ENCODE measurements at places on chromosomes 6 and 20.

DNA sequence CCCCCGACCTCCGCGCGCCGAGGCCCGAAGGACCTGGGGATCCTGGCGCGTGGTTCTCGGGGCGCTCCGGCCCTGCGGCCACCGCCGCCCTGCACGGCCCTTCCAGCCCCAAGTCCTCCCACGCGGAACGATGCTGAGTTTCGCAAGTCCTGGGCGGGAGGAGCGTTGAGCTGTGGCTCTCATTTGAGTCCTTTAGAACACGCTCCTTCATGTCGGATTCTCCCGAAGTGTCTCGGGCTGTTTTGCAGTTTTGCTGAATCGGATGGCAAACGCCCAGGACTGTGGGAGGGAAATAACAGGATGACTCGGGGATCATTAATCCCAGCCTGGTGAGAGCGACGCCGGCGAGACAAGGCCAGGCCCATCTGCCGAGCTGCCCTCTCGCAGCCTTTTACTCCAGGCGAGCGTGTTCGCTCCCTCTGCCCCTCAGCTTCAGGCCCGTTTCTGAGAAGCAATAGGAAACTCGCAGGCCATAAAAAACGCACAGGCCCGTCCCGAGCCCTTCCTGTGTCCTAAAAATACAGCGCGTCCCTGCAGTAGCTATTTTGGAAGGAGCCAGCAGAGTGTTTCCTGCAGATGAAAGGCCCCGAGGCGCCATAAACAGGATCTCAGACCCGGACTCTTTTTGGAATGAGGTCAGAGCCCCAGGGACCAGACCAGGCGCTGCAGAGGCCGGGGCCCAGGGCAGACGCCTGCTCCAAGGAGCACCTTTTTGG lies 153.5 kb downstream of the DLL1 start:
- DNase-seq = no peak

- no peak for DNase-seq
These were observed 49.8 kb downstream of the IRF4 start for GRCh38 chr6:441126-441920.

- no peak for DNase-seq
These were observed 48.5 kb upstream of the MOCS1 start for GRCh38 chr6:39982720-39983119.

- peak; percentile 69 for DNase-seq
These were observed 10.7 kb downstream of the TUBB start for GRCh38 chr6:30730601-30731435.

GRCh38 chr6:134253681-134254080 lies 64.2 kb downstream of the SGK1 start:
- peak; percentile 79 for DNase-seq

- DNase-seq = no peak
These were observed 25.6 kb downstream of the MMP24 start for GRCh38 chr20:35252037-35252461.

DNA sequence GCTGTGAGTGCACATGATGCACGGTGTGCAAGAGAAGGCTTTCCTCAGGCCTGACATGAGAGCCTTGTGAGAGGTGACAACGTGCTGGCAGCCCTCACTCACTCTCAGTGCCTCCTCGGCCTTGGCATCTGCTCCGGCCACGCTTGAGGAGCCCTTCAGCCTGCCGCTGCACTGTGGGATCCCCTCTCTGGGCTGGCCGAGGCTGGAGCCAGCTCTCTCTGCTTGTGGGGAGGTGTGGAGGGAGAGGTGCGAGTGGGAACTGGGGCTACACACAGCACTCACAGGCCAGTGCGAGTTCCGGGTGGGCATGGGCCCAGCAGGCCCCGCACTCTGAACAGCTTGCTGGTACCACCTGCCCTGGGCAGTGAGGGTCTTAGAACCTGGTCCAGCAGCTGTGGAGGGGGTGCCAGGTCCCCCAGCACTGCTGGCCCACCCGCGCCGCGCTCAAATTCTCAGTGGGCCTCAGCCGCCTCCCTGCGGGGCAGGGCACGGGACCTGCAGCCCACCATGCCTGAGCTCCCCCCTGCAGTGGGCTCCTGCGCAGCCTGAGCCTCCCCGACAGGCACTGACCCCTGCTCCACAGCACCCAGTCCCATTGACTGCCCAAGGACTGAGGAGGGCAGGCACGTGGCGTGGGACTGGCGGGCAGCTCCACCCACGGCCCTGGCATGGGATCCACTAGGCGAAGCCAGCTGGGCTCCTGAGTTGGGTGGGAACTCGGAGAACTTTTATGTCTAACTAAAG lies 74.9 kb upstream of the BMP5 start:
- DNase-seq = no peak

- DNase-seq = no peak
These were observed 283.9 kb upstream of the RNF24 start for GRCh38 chr20:4299216-4299615.

- DNase-seq = peak; percentile 39
These were observed 1.2 kb downstream of the TCFL5 start for GRCh38 chr20:62860391-62860923.

DNA sequence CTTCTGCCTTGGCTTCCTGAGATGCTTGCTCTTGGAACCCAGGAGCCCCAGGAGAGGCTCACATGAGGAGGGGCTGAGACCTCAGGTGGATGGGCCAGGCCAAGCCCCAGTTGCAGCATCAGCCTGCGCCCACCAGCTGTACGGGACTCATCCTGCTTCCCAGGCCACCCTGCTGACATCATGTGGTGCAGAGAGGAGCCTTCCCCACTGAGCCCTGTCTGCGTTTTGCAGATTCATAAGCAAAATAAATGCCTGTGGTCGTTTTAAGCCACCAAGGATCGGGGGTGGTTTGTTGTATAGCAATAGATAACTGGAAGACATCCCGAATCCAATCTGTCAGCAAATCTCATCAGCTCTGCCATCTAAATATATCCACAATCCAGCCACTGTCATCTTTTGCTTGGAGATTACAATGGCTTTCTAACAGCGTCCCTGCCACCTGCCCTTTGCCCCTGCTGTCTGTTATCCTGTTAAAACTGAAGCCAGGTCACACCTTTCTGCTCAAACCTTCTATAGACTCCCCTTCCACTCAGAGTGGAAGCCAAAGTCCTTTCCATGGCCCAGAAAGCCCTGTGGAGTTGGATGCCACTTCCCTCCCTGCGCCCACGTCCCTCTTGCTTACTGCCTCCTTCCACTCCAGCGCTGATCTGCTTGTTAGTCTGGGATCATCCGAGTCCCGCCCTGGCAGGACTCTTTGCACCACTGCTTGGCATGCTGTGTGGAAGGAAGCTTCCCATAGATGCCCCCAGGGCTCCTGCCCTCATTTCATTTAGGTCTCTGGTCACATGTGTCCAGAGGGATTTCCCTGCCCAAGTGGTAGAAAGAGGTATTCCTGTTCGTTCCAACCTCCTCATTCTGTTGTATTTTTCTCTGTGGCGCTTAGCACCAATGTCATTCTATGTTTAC lies 24.0 kb upstream of the MLN start:
- DNase-seq = no peak

GRCh38 chr6:23305325-23305943 lies 736.1 kb downstream of the HDGFL1 start:
- no peak for DNase-seq

- no peak for DNase-seq
These were observed 99.5 kb downstream of the PHACTR1 start for GRCh38 chr6:12815884-12816600.

DNA sequence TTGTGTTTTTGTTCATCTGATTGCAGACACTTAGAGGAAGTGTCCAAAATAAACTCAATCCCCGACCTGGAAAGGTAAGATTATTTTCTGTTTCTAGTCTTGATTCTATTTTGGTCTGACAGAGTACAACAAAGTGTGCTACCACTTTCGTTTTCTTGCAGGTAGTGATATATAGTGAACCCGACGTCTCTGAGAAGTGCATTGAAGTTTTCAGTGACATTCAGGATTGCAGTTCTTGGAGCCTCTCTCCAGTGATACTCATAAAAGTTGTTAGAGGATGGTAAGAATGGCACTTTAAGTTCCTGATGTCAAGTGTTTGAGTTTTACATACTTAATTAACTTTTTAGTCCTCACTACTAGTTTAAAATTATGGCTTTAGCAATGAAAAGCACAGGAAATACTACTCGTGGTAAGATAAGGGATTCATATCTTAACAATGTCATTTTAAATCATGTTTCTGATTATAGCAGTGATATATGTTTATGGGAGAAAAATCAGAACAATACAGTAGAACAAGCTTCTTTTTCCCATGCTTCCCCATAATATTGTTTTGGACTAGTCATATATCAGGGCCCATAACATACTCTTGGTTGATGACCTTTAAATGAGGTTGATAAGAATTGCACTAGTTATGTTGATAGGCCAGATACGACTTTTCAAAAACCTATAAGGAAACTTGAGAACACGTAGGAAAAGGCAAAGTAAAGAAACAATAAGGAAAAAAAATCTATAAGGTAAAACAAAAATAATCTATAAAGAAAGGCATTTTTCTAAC lies 104.0 kb downstream of the RTN4IP1 start:
- no peak for DNase-seq

GRCh38 chr6:13282393-13283069 lies 45.8 kb downstream of the TBC1D7 start:
- no peak for DNase-seq

- DNase-seq = no peak
These were observed 93.3 kb upstream of the GCM1 start for GRCh38 chr6:53241938-53242337.

DNA sequence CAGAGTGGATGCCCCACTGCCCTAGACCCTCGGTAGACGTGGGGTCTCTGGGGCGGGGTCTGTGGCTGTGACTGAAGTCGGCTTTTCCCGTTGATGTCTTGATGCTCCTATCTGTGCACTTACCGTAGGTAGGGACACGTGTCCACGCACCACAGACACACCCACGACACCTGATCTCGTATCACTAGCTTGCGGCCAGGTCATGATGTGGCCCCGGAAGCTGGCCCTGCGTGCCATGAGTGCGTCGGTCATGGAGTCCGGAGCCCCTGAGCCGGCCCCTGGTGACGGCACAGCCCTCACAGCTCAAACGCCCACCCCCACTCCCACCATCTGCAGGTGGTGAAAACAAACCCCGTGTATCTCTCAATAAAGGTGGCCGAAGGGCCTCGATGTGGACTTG lies 33.9 kb upstream of the MRGBP start:
- no peak for DNase-seq

GRCh38 chr6:15915508-15916178 lies 213.2 kb upstream of the MYLIP start:
- no peak for DNase-seq

GRCh38 chr6:139367810-139368351 lies 6.6 kb downstream of the CITED2 start:
- DNase-seq = peak; percentile 32

- peak; percentile 17 for DNase-seq
These were observed 65.2 kb downstream of the STX11 start for GRCh38 chr6:144215402-144215931.

DNA sequence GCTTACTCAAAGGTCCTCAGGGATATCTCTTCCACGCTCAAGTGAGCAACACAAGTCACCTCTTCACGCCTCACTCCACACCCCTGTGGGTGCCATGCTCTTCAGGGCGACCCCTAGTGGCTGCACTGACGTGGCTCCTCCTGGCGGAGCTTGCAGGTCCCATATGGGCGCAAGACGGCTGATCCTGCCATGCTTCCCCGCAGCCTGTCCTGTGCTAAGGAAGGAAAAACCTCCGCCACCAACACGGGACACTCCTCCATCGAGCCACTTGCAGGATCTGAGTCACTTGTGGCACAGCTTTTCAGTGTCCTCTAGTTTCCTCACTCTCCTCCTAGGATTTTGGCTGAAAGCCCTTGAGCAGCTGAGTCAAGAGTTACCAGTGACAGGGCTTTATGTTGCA lies 90.7 kb downstream of the KHDC1L start:
- no peak for DNase-seq

DNA sequence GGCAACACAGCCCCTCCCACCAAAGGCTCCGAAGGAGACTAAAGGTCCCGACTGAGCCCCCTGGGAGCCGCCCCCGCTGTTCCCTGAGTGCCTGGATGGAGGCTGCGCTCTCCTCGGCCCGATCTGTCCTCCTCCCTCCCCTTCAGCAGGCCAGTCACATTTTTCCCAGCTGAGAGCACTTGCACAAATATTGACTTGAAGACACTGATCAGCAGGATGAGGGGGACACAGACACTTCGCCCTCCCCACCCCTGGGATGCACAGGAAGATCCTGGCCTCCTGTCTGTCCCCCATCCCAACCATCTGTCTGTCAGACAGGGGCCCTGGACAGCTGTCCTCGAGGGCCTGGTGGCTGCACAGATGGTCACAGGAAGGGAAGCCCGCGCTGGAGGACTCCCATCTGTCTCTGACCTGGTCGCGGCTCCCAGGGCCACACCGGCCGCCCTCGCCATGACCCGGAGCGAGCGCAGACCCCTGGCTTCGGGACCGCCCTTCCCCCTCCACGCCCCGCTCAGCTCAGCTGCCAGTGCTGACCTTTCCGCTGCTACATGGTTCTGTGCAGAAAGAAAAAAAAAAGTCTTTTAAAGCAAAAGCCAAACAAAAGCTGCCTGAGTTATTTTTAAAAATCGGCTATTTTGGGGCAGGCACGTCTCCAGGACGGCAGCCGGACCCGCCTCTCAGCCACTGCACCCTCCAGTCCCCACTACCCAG lies 11.1 kb downstream of the LAMA5 start:
- no peak for DNase-seq

GRCh38 chr6:76035713-76036112 lies 36.7 kb downstream of the IMPG1 start:
- DNase-seq = no peak

GRCh38 chr6:137927777-137928218 lies 60.7 kb downstream of the TNFAIP3 start:
- no peak for DNase-seq

- no peak for DNase-seq
These were observed 10.7 kb downstream of the DLL1 start for GRCh38 chr6:170279977-170280688.

DNA sequence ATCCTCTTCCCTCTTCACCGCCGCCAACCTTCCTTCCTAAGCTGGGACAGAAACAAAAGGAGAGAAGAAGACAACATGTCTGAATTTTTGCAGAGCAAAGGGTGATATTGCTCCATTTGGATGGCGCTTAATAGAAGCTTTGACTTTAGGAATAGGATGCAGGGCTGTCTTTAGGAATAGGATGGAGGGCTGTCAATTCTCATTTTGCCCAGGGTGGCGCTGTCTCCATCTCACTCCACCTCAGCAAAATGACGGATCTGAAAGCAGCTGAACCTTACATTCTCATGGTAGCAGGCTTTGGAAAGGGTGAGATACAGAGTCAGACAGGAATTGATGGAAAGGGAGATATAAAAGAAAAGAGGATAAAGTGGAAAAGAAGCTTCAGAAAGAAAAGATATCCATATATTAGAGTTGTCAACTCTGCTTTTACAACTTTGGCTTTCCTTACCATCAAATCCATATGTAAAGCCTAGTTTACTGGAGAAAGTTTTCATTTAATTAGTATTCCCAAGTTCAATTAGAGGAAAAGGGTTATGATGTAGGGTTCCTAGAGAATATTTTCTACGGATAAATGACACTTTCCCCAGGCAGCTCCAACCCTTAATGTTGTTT lies 2.4 kb downstream of the MTCL3 start:
- DNase-seq = peak; percentile 50

- DNase-seq = no peak
These were observed 10.0 kb downstream of the HINT3 start for GRCh38 chr6:125966569-125966968.

GRCh38 chr6:134424165-134424797 lies 106.4 kb upstream of the SGK1 start:
- DNase-seq = no peak
